ENCODE measurements at places on chromosomes 16 and 17. TPM values are rescaled to one million over a fixed set of nuclear protein-coding genes. Genes with fewer than 3 reads are reported as not detected.

Gene ANKRD40CL
- not detected for total RNA-seq

Gene TPSG1
- 1.6 TPM for total RNA-seq

Gene IL17C
- total RNA-seq: not detected

Gene CENPV
- total RNA-seq: 2.4 TPM

Gene STX1B
- 0.68 TPM for total RNA-seq

Gene NPIPA8
- total RNA-seq: 1.6 TPM

Gene TBX4
- total RNA-seq: 0.56 TPM

DNA sequence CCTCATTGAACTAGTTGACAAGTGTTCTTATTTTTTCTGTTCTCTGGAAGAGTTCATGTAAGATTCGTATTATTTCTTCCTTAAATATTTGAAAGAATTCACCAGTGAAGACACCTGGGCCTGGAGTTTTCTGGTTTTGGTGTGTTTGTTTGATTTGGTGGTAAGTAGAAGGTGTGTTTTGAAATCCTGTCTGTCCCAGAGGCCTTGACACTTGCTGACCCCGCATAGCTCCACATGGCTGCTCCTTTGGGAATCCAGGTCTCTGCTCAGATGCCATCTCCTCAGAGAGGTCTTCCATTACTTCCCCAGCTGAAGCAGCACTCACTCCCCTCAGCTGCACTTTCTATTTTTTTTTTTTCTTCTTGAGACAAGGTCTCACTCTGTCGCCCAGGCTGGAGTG is 5.7 kb upstream of the NUP93 start:
- no peak for DNase-seq

- no peak for DNase-seq
These were observed 404.9 kb upstream of the CDH5 start for GRCh38 chr16:65961476-65962143.

- DNase-seq: peak; percentile 56
These were observed 15.4 kb downstream of the ARL2BP start for GRCh38 chr16:57260294-57260929.

- DNase-seq: no peak
These were observed 21.1 kb upstream of the DOK4 start for GRCh38 chr16:57507136-57508034.

DNA sequence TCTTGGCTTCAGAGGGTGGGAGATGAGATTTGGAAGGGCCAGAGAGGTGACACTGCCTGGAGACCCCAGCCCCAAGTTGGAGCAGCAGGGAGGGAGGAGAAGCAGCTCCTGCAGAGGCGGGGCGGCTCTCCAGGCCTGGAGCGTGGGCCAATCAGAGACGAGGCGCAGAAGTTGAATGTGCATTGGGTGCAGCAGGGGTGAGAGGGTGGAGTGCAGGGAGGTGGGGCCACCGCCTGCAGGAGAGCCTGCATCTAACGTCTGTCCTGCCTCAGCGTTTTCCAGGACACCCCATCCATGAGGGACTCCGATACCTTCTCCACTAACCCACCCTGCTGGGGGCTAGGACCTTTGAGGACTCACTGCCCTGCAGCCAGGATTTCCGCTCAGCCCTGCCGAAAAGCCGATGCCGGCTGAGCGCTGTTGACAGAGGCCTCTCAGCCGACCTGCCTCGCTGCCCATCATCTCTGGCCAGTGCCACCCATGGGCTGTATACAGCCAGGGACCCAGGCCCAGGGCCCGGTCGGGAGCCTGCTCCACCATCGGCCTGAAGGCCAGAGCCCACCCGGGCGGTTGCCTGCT is 146.2 kb downstream of the ENGASE start:
- DNase-seq: no peak

- no peak for DNase-seq
These were observed 918 bp upstream of the NLRC3 start for GRCh38 chr16:3578121-3578520.

DNA sequence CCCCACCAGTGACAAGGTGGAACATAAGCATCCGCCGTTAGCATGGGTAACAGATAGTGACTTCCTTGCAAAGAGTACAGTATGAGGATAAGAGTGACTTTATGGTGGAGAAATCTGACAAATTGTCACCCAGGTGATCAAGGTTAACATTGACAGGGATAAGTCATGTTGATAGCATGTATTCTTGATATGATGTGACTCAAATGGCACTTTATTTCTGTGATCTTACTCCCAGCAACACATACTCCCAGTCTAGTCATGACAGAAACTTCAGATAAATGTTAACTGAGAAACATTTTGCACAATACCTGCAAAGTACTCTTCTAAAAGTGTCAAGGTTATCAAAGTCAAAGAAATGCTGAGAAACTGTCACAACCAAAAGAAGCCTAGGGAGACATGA is 588.6 kb upstream of the KIF2B start:
- no peak for DNase-seq

GRCh38 chr16:50386774-50387173 is 18.0 kb upstream of the BRD7 start:
- no peak for DNase-seq

- DNase-seq: no peak
These were observed 62.0 kb downstream of the RPH3AL start for GRCh38 chr17:290626-291025.

GRCh38 chr16:79598348-79599181 is 2.0 kb downstream of the MAF start:
- DNase-seq: no peak

DNA sequence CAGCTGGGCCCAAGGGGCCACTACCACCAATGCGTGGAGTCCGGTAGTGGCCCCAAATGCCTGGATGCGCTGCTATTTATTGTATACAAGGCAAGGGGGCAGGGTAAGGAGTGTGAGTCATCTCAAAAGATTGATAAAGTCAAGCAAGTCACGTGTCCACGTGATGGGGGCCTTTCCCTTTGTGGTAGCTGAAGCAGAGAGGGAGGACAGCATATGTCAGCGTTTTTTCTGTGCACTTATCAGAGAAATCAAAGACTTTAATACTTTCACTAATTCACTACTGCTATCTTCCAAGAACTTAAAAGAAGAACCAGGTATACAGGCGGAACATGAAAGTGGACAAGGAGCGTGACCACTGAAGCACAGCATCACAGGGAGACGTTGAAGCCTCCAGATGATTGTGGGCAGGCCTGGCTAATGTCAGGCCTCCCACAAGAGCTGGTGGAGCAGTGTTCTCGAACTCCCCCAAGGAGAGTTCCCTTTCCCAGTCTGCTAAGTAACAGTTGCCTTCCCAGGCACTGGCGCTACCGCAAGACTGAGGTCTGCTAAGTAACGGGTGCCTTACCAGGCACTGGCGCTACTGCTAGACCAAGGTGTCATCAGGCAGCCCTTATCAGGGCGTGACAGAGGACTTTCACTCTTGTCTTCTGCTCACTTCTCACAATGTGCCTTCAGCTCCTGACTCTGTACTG is 10.8 kb upstream of the ASB16 start:
- no peak for DNase-seq

GRCh38 chr17:82668631-82669099 is 20.4 kb upstream of the WDR45B start:
- no peak for DNase-seq

DNA sequence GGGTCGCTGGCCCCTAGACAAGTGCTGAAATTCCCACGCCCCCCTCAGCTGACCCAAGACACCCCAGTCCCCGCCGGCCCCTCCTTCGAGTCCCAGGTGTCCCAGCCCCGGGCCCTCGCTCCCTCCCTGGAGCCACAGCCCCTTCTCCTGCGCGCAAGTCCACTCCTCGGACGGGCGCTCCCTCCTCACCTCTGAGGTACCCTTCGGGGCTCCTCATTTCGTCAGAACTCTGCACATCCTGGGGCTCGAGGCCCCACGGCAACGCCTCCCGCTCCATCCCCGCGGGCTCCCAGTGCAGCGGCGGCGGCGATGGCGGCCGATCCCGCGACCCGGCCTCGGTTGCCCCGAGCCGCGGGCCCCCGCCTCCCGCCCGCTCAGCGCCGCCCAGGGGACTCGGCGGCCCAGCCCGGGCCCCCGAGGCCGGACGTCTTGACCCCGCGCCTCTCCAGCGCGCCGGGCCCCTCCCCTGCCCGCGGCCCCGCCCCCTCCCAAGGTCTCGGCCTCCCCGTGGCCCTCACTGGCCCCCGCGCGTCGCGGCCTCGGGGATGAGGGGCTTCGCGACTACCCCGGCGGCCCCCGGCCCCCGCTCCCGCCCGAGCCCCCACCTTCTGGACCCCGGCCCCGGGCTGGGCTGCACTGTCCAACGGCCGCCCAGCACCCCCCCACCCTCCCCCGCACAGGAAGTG is at the start of gene ZNF768:
Gene ZNF768, minus strand, starts transcription at position 430 of the 686 bp plus-strand sequence. Its CDS starts 153 bp downstream, at position 277.
- DNase-seq: no peak

Data from suprapubic skin (tissue), 4 donors.